Stimulated activated CD8-positive, alpha-beta memory T cell treated with anti-CD3 and anti-CD28 coated beads, Interleukin-2, amount 100 ng/mL, for 1 hour (primary cell): ENCODE measurements at places on chromosomes 5 and 9.

DNA sequence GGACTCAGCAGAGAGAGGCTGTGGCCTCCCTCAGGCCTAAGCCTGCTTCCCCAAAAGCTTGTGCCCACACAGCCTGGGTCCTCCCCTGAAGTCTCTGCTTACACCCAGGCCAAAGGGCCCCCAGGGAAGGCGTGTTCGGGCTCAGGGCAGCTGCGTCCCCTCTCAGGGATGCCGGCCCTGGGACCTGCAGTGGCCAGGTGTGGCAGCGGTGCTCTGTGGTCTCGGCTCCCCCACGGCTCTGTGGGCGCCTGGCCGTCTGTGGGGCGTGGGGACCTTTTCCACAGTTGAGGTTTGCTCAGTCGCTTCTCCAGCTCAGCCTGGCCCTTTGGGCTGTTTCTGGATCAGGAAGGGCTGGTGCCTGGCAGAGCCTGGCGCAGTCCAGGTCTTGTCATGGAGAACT is 75.9 kb downstream of the RXRA start:
- no peak for DNase-seq

- DNase-seq = no peak
Measured at GRCh38 chr5:146944019-146944418, 65.5 kb upstream of the PPP2R2B start.

DNA sequence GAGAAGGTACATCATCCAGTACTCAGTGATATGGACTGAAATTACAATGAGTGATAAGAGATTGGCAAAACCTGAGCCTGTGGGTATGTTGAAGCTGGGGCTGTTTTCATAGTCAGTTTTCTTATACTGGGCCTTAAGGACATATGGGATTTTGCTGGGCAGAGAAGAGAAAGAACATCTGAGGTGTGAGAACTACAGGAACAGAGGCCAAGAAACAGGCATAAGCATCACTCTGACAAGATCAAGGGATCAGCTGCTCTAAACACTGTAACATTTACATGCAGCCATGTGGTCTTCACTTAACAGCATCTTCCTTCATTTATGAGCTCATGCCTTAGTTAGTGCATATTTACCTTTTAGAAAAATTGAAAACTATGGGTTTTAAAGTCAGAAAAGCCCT is 220.0 kb downstream of the TRIM36 start:
- DNase-seq = no peak

DNA sequence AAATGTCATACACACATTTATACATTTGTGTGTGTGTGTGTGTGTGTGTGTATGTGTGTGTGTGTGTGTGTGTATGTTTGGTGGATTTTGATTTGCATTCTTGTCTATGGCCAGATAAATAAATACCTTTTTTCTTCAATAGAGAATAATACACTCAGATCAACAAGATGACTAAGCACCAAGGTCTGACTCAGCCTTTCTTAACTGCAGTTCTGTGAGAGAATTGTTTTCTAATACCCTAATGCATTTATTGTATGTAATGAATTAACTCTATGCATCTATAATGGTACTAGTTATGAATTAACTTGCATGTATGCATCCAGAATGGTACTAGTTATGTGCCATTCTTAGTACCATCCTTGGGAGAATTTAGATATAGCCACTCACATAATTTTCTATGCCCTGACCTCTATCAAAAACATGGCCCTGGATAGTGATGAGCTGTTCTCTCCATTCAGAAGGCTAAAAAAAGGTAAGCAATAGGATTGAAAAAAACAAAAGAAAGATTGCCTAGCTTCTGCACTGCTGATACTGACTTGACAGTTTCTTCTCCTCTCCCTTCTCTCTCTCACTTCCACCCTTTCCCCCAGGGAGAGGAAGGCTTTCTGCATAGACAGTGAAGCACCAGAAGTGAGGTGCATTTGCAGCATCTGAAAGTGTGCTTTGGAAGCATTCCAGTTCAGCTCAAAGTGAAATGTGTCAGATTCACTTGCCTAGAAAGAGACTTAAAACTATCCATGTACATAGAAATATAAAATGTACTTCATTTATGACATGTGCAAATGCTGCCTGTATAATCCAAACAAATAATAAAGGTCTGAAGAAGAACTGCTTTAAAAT is 55.1 kb upstream of the CCDC112 start:
- DNase-seq = no peak

DNA sequence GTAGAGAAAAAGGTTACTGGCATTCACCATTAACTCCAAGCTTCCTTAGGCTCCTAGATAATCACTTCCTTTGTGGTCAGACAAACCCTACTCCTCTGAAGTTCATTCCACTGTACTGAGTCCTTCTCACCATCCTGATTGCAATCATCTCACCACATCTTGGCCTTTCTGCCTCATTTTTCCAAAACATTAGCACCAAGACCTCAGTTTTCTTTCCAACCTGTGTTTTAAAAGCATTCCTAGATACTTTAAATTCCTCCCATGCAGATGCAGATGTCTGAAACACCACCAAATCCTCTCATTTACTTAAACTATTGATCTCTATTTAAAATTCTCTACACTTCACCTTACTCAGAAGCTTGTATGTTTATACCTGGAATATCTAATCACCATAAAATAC is 961.3 kb upstream of the CTNND2 start:
- no peak for DNase-seq

- no peak for DNase-seq
Measured at GRCh38 chr9:27945386-27945785, 372.1 kb upstream of the C9orf72 start.

DNA sequence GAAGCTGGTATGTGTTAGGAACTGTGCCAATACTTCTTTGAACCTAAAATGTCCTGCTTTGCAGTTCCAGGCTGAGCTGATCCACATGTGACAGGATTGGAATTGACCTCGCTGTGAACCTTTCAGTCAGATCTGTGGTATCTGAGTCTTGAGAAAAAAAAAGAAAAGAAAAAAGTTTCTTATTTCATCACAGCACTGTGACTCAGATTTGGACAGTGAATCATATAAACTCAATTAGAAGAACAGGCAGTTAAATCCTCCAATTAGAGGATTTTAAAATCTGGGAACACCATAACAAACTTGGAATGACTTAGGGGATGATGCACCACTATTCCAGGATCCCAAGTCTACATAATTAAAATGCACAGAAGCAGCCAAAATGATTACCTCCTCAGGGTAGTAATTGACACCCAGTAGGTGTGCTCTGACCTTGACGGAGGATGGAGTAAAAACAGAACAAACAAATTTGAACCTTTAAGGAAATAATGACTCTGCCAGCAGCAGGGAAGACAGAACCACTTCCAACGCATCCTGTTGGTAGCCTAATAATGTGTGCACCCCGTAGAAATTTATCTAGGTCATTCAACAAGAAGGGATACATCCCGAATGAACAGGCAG is 57.8 kb upstream of the RAI14 start:
- DNase-seq = no peak

DNA sequence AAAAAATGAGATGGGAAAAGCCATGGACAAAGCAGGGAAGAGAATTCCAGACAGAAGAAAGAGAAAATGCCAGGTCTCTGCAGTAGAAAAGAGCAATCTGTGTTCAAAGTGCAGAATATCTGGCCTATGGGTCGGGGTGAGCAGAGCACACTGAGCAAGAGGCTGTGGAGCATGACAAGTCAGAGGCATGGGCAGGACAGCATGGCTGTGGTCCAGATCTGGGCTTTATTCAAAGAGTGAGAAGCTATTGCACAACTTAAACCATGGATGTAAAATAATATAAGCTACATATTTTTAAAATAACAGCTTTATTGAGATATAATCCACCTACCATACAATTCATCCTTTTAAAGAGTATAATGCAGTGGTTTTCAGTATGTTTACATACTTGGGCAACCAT is 133.1 kb upstream of the SPDL1 start:
- no peak for DNase-seq

DNA sequence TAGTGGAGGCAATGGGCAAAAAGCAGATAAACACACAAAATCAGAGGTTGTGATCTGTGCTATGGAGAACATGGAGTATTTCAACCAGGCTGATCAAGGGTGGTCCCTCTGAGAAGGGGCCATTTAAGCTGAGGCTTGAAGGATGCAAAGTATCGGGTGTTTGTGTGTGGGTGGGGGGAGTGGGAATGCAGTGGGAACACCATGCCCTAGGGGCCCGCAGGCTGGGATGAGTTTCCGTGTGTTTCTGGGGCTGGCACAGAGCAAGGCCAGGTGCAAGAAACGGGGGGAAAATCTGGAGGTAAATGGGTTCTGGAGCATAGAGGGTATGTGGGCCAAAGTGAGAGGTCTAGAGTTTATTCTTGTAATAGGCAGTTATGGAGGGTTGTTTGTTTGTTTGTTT is 13.8 kb upstream of the LARP1 start:
- DNase-seq = no peak

DNA sequence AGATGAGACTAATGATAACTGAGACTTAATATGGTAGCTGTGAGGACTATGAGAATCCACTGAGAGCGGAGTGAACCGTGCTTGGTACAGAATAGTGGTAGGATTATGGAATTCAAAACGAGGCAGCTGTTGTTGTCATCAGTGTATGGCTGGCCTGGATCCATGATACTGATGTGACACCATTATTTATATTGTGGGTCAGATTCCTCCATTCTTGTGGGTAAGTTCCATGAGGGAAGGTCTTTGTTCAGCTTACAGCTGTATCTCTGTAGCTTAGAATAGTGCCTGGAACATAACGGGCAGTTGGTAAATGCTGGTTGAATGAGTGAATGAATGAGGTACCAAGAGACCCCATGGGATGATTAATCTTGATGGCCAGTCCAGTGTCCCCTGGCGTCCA is 61.8 kb downstream of the ACER2 start:
- no peak for DNase-seq

DNA sequence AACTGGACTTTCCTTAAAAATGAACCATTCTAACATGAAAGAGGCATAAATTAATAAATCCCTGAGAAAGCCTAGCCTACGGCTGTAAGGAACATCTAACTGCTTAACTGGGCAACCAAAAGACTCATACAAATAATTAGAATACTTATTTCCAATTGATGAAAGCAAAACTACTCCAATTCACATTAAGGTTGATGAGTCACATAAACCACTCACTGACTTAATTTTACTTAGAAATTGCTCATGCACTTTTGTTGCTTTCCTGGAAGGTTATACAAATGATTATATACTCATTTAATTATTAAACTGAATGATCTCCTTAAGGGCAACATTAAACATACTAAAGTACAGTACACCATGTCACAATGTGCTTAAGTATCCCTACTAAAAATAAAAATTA is 101.9 kb downstream of the NFIB start:
- no peak for DNase-seq

DNA sequence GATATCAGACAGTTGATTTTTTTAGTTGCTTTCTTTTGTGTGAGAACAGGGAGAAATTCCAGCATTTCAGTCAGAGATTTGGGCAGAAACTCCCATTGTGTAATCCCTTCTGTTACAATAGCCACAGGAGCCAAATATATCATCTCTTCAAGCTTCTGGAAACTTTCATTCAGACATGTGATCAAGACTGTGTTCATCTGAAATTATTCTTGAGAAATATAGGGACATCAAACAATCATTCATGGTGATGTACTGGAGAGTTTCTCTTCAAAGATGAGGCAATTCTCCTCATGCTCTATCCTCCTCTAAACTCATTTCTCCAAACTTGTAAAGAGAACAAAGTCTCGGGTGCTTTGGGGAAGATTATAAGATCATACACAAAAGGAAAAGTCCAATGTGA is 35.2 kb upstream of the CSNK1G3 start:
- DNase-seq = no peak

DNA sequence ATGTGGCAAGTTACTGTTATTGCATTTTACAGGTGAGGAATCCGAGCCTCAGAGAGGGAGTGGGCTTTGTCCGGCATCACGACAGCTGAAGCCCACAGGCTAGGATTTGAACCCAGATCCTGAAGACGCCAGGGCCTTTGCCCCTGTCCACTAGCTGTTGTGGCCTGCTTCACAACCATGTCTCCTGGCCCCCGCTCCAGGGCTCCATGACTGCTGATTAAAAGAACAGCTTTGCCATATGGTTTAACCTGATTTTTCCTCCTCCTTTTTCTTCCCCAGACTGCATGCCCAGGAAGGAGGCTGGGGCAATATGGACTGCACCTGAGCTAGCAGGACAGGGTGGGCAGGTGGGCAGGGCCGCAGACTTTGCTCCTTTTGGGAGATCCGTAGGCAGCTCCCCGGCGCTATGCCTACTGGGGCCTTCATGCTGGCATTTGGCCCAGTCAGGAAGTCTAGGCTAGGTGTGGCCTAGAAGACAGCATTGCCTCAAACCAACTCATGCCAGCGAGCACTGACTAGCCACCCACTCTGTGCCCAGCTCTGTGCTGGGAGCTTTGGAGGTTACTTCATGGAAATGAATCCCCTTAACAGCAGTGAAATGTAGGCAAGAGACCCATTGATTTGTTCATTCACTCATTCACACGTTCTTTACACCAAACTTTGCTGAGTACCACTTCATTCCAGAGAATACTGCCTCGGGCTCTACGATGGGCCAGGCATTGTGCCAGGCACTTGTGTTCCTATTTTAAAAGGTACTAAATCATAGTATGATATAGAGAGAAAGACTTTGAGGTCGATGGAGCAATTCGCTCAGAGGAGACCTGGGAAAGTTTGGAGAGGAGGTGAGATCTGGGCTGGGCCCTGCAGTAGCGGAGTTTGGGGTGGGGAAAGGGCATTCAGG is 94.3 kb upstream of the CPEB4 start:
- no peak for DNase-seq

- no peak for DNase-seq
Measured at GRCh38 chr9:73006986-73007385, 54.1 kb upstream of the ALDH1A1 start.

DNA sequence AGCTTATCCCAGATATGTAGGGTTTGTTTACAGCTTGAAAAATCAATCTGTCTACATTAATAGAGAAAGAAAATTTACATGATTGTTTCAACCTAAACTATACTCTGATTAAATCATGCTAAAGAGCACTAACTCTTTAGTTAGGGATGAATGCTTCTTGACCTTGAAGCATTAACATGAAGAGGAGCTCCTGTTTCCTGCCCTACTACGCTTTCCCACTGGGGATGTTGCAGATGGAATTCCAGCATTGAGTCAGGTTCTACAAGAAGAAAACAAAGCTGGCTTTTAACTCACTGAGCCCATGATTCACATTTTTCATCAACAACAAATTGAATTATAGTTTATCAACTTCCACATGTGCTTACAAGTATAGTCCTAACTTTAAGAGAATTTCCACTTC is 471.3 kb downstream of the TMEM232 start:
- DNase-seq = no peak

- no peak for DNase-seq
Measured at GRCh38 chr5:56166671-56167385, 66.3 kb downstream of the ANKRD55 start.

- no peak for DNase-seq
Measured at GRCh38 chr5:94745786-94746730, 127.6 kb downstream of the SLF1 start.

DNA sequence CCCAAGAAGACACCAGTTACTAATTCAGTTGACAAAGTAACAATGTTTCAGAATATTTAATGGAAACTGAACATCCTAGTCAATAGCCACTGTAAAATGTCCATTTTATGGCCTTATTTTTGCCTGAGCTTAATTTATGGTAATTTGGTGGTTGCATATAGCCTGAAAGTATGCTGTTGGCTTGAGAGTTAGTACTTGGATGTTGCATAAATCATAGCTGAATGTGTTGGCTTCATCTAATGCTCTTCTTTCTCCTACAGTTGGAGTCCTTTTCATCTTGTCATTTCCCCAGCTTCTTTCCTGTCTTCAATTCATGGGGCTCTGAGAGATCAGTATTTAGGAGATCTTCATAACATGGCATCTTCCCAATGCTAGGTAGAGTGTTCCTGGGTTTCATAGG is 164.6 kb downstream of the MAT2B start:
- no peak for DNase-seq
